ENCODE measurements at places on chromosomes 13 and 19. TPM values are rescaled to one million over a fixed set of nuclear protein-coding genes. Genes with fewer than 3 reads are reported as not detected.

LILRB5 gene
- 5.5 TPM for total RNA-seq

GRCh38 chr13:20566898-20567874 lies at the start of gene IFT88:
TSS of gene IFT88 (plus strand) at chr13:20567157. CDS start at chr13:20574386, 7,229 bp downstream.
- peak within 1 kb of the TSS; percentile 64 for H3K4me3 ChIP-seq
- peaks cover 14% of the 10 kb centered on the region for H3K4me1 ChIP-seq
- H3K27me3 ChIP-seq: no peaks in the 10 kb centered on the region
- DNase-seq: peak; percentile 97
- no peaks in the 10 kb centered on the region for H3K36me3 ChIP-seq

DNA sequence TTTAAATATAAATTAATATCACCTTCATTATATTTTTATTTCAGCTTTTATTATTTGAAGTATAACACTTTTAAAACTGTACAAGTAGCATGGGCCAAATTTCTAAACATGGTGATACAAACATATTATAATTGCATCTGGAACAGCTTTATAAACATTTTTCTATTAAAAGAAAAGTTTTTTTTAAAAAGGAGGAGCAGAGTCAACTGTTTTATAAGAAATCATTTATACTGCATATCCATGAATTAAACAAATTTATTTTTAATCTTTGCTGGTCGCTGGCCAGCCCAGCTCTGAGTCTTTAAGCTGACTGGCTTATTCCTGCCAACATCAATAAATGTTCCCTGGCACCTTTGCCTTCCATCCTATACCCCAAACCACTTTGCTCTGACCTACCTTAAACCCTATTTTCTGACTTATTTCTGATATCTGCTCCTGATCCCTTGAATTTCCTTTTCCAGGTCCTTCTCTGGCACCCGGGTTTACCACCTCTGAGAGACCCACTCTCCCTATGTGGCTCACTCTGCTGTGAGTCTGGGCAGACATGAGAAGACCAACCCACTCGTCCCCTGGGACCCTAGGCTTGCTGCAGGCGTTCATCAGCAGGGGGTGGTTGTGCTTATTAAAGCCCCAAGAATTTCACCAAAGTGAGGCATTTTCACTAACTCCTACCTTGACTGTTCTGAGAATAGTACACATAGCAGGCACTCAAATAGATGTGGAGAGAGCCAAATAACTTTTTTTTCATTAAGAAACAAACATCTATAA lies 220.3 kb downstream of the KLF12 start:
- no peaks in the 10 kb centered on the region for H3K36me3 ChIP-seq
- H3K4me1 ChIP-seq: peaks cover 6% of the 10 kb centered on the region
- H3K27me3 ChIP-seq: no peaks in the 10 kb centered on the region
- H3K27ac ChIP-seq: peak overlapping the region; percentile 26
- DNase-seq: peak; percentile 43

DNA sequence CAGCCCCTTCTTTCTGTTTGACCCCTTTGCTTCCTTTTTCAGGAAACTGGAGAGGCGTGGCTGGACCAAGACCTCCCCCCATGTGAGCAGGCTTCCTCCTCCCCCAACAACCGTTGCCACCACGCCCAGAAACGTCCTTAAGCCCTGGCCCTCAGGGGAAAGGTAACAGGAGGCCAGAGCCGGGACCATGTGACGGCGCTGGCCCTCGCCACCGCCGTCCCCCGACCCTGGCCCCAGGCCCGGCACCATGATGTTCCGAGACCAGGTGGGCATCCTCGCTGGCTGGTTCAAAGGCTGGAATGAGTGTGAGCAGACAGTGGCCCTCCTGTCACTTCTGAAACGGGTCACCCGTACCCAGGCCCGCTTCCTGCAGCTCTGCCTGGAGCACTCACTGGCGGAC lies 14.4 kb downstream of the SAMD4B start:
- no peak overlapping the region for H3K27ac ChIP-seq
- H3K4me3 ChIP-seq: no peak overlapping the region
- peaks cover 5% of the 10 kb centered on the region for H3K4me1 ChIP-seq

DNA sequence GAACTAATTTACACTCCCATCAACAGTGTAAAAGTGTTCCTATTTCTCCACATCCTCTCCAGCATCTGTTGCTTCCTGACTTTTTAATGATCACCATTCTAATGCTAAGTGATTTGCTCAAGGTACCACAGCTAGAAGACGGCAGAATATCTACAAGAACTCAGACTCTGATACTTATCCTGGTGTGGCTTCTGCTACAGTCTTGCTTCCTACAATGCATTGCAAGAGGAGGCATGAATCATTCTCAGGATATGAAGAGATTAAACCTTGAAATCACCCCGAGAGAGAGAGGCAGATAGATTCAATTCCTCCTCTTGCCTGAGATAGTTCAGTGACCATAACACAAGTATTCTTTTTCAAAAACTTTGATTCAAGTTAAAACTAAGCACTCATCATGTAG lies 306.4 kb downstream of the TBC1D4 start:
- H3K27me3 ChIP-seq: no peaks in the 10 kb centered on the region
- no peak overlapping the region for H3K27ac ChIP-seq
- H3K4me3 ChIP-seq: no peak overlapping the region
- no peaks in the 10 kb centered on the region for H3K36me3 ChIP-seq
- no peak for DNase-seq

SHISA2 gene
- total RNA-seq: 96.6 TPM

CGB3 gene
- 0.22 TPM for total RNA-seq

DNA sequence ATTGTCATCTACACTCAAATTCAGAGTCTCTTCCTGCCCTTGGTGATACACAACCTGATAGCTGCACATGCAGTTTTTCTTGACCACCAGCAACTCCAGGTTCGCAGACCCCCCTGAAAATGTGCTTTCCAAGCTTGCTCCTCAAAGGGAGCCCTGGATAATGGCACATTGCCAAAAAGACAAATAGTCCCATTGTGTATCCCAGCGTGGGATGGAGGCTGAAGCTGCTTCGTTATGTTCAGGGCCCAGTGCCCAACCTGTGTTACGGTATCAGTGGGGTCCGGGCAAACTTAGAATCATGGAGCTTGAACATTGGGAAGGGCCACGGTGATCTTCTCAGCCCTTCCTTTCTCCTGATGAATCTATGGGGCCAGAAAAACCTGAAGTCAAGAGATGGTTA lies 173.0 kb downstream of the TEX29 start:
- H3K4me3 ChIP-seq: no peak overlapping the region
- no peaks in the 10 kb centered on the region for H3K36me3 ChIP-seq
- DNase-seq: no peak

DNA sequence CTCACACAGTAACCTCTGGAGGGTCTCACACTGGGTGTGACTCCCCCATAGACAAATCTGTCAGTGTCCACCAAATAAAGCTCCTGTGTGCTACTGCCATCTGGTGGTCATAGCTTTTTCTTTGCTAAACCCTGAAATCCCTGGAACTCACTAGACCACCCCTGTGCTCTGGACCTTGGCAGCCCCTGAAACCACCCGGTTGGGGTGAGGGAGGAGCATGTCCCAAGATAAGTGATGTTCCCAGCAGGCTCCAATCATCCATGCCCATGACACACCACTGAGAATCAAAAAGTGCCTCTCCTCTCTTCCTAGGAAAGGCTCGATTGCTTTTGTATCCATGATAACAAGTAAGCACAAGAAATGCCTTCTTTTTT lies 6.5 kb upstream of the HSD17B14 start:
- no peaks in the 10 kb centered on the region for H3K4me1 ChIP-seq
- DNase-seq: peak; percentile 76
- H3K4me3 ChIP-seq: no peak overlapping the region
- H3K36me3 ChIP-seq: peaks cover 53% of the 10 kb centered on the region
- no peak overlapping the region for H3K27ac ChIP-seq

GRCh38 chr13:50713523-50714248 lies 129.8 kb downstream of the DLEU7 start:
- H3K36me3 ChIP-seq: no peaks in the 10 kb centered on the region
- H3K27ac ChIP-seq: peak overlapping the region; percentile 32
- peaks cover 17% of the 10 kb centered on the region for H3K4me1 ChIP-seq
- DNase-seq: peak; percentile 70
- H3K27me3 ChIP-seq: no peaks in the 10 kb centered on the region
- no peak overlapping the region for H3K4me3 ChIP-seq

DNA sequence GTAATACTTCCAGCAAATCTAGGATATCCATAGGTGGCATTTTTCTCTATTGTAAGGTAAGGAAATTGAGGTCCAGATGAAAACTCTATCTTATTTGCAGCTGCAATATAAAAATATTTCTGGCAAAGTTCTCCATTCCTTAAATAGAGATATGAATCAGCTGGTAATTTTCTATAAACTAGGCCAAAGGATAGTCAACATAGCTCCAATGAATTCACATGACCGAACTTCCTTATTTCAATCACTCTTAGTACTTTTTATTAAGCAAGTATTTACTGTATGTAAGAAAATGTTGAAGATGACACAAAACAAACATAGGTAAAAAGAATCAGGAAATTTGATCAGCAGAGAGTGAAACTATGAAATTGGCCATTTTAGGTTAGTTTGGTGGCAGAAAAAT lies 13.0 kb upstream of the LCP1 start:
- no peak overlapping the region for H3K27ac ChIP-seq
- no peaks in the 10 kb centered on the region for H3K27me3 ChIP-seq
- H3K4me1 ChIP-seq: no peaks in the 10 kb centered on the region
- H3K36me3 ChIP-seq: no peaks in the 10 kb centered on the region

- no peaks in the 10 kb centered on the region for H3K27me3 ChIP-seq
- H3K27ac ChIP-seq: no peak overlapping the region
- DNase-seq: no peak
- no peaks in the 10 kb centered on the region for H3K4me1 ChIP-seq
Measured at GRCh38 chr13:73481886-73482445, 423.2 kb downstream of the KLF5 start.

DNA sequence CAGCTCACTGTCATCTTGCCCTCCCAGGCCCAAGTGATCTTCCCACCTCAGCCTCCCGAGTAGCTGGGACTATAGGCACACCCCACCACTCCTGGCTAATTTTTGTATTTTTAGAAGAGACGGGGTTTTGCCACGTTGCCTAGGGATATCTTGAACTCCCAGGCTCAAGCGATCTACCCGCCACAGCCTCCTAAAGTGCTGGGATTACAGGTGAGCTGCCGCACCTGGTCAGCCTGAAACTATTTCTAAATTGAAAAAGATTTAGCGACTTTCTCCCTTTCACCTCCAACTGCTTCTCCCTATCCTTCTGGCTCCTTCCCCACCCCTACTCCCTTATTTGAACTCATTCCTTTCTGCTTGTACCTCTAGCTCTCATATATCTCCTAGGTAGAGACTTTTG lies 19.8 kb upstream of the NAA16 start:
- H3K27me3 ChIP-seq: no peaks in the 10 kb centered on the region
- no peak for DNase-seq
- H3K4me3 ChIP-seq: no peak overlapping the region
- H3K36me3 ChIP-seq: no peaks in the 10 kb centered on the region

GRCh38 chr19:39839678-39840327 lies 5.8 kb upstream of the DYRK1B start:
- peak overlapping the region; percentile 81 for H3K27ac ChIP-seq
- H3K27me3 ChIP-seq: no peaks in the 10 kb centered on the region
- DNase-seq: peak; percentile 48
- no peak overlapping the region for H3K4me3 ChIP-seq

REXO1 gene
- total RNA-seq: 4.8 TPM

DNA sequence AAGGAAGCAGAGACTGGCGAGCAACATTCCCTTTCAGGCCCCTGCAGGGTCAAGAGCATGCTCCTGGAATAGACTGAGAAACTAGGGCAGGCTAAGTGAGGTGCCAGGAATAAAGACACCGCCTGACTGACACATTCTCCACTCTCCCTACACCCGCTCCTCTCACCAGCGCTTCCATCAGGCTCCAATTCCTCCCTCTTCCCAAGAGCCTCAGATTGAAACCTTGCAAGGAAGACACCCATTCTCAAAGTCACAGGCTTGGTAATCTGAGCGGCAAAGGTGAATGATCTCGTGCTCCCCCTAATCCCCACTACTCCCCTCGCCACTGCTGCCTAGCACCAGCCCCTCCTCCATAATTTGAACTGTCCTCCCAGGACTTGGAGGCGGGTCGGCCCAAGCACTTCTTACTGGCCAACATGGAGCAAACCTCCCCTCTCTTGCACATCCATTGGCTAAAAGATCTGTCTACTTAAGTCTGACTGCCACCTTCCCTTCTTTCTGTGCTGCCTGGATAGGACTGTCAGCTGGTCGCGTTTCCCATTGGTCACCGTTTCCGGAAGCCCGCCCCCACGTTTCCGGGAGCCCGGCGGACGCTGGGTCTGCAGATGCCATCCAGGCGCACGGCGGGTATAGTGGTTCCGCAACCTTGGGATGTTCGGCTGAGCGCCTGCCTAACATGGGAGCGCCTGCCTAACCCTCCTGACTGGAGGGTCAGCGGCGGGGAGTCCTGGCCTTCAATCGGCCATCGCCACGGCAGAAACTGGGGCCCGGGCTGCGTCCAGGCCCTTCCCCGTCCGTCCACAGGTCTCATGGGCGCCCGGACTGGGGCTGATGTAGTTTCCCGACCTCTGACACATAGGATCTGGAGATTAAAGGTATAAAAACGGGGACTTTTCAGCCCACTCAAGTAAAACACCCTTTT lies 33.6 kb downstream of the ZNF383 start:
- no peaks in the 10 kb centered on the region for H3K27me3 ChIP-seq
- H3K4me3 ChIP-seq: peak overlapping the region; percentile 90
- H3K27ac ChIP-seq: peak overlapping the region; percentile 80
- H3K36me3 ChIP-seq: peaks cover 10% of the 10 kb centered on the region
- DNase-seq: peak; percentile 99

CYP2A7 gene
- total RNA-seq: not detected

GRCh38 chr19:55297267-55297666 lies 13.5 kb downstream of the BRSK1 start:
- peaks cover 11% of the 10 kb centered on the region for H3K4me1 ChIP-seq
- H3K4me3 ChIP-seq: no peak overlapping the region
- no peak for DNase-seq
- no peak overlapping the region for H3K27ac ChIP-seq

DNA sequence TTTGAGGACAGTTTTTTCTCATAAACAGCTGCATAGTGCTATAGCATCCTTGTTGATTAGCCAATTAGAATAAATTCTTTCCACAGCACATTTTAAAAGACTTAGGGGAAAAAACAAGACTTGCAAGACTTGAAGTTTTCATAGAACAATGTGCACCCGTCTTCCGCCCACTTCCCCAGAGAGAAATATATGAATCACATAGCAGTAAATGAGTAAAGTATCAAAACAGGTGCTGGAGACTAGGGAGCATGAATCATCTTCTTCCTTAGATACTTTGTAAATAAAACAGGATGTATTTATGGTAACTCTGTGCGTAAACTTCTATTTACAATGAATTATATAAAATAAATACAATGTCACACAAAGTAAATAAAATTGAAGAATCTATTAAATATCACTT lies 75.1 kb downstream of the COL4A2 start:
- H3K4me1 ChIP-seq: peaks cover 41% of the 10 kb centered on the region
- H3K4me3 ChIP-seq: no peak overlapping the region

GRCh38 chr13:43911278-43911677 lies 31.6 kb downstream of the LACC1 start:
- H3K27ac ChIP-seq: no peak overlapping the region
- H3K36me3 ChIP-seq: no peaks in the 10 kb centered on the region
- no peaks in the 10 kb centered on the region for H3K4me1 ChIP-seq
- H3K4me3 ChIP-seq: no peak overlapping the region
- no peak for DNase-seq
